Stimulated activated CD4-positive, alpha-beta T cell treated with anti-CD3 and anti-CD28 coated beads, Interleukin-12 subunit alpha, Interleukin-12 subunit beta, amount 100 ng/mL, for 24 hours (primary cell): ENCODE measurements at places on chromosomes 6 and 20.

- no peak for DNase-seq
Measured at GRCh38 chr6:38095054-38095453, 275.5 kb downstream of the ZFAND3 start.

DNA sequence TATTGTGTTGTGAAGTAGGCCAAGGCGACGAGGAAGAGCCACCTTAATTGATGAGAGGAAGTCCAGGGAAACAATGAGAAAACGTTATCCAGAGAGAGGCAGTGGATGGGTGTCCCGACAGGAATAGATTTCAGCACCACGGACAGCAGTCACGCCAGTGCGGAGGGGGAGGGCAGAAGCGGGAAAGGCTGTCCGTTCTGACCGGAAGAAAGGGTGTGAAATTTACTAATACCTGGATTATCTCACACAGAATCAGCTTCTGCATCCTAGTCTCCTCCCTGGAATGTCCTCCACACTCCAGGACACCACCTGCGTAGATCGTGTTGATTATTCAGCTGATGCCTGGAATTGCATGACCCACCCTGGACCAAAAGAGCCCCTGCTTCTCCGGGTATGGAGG, 7.4 kb upstream of the BPIFA3 start:
- DNase-seq = peak; percentile 19

GRCh38 chr6:901696-902460, 208.9 kb upstream of the EXOC2 start:
- DNase-seq = no peak

DNA sequence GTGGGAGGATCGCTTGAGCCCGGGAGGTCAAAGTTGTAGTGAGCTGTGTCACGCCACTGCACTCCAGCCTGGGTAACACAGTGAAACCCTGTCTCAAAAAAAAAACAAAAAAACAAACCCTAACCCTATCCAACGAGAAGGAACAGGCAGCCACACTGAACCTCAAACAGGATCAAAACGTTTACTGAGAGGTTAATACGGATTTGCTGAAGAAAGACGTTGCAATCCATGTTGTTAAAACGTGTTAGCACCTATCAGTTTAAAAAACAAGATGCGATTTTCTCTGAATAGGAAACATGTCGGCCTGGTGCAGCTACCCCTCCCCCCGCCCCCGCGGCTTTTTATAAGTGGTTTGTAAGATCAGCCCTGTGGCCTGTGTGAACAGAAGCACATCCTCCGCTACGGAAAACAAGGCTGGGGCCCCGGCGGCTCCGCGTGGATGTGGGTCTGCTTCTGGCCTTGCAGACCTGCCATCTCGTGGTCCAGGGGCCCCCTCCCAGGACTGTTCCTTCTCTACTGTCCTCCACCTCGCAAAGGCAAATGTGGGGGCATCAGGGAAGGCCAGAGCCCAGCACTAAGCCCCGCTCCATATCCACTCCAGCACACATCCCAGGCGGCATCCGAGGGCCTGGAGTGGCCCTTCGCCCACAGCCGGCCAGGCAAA, 11.4 kb downstream of the SLC2A4RG start:
- peak; percentile 42 for DNase-seq

DNA sequence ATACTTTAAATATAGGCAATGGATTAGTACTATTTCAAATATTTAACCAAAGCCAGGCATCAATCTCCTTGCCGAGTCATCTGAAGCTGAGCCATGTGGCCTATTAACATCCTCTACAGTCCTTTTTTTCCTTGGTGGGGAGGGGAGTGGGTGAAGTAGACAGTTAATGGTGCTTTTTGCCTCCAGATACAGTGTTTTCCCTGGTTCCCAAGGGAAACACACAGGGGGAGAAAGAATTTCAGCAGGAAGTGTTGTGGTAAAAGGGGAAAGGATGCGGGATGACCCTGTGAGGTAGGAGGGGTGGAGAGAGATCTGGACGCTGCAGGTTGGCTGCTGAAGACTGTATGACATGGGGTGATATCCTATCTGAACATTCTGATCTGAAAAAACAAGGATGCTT, 9.6 kb downstream of the CLDN20 start:
- DNase-seq = no peak

DNA sequence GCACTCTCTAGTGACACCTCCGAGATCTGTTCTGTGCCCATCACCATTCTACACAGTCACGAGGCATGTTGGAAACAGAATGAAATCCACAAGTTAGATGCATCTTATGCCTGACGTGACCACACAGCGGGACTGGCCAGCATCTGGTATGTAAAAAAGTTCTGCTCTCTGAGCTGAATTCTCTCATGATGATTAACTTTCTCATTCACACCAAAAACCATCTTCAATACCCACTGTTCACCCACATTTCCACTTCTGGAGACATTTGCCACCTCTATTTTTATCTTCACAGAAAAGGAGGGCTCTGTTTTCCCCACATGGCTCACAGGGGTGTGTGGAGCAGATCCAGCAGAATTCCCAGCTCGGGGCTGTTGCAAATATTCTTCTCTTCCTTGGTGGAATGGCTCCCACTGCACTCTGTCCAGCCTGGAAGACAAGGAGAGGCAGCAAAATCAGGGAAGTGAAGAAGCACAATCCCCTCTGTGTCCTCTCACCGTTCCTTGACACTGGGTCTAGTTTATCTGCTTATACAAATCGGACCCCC, 303.4 kb downstream of the TAF4 start:
- no peak for DNase-seq

DNA sequence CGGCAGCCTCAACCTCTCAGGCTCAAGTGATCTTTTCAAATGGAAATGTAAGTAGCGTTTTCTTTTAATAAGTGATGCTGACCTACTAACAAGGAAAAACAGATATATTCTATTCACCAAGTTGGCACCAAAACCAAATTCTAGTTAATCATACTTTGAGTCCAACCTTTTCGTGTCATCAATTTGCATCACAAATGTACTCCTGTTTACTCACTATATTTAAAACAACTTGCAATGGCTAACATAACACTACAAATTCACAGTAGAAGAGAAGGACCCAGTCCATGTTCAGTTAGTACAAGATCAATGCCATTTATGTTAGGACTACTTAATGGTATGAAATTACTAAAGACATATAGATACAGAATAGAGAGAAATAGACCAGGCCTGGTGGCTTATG, 50.0 kb downstream of the MDN1 start:
- DNase-seq = no peak

DNA sequence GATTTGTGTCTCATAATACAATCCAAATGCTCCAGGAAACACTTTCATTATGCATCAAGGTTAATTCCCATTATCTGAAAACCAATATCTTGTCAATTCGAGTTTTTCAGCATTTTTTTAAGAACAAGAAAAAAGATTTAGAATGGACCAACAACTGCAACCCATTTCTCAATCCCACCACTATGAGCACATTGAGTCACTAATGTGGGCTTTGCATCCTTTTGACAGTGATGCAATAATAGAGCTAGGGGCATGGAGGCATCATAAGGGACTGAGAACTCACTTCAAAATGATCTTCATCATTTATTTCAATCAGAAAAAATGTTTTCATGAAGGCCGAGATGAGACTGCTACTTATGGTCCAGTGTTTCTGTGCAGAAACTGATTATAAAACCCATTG, 74.8 kb upstream of the DEFB112 start:
- DNase-seq = no peak

- no peak for DNase-seq
Measured at GRCh38 chr20:41627611-41628244, 9.6 kb upstream of the CHD6 start.

- DNase-seq = no peak
Measured at GRCh38 chr6:56399250-56399671, 151.9 kb upstream of the COL21A1 start.

DNA sequence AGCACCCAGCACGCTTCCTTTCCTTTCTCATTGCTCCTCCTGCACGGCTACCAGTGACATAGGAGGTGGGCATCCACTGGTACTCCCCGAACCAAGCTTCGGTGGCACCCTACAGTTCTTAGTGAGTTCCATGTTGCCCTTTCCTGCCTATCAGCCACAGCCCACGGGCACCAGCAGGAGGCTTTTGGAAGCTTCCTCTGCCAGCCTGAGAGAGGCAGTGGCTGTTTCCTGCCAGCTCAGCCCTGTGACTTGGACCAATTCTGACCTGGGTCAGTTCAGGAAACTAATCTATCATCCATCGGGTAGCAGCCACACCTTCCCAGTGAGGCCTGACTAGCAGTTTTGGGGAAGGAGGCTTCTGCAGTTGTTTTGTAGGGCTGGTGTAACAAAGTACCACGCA, 176.4 kb upstream of the UST start:
- DNase-seq = no peak

DNA sequence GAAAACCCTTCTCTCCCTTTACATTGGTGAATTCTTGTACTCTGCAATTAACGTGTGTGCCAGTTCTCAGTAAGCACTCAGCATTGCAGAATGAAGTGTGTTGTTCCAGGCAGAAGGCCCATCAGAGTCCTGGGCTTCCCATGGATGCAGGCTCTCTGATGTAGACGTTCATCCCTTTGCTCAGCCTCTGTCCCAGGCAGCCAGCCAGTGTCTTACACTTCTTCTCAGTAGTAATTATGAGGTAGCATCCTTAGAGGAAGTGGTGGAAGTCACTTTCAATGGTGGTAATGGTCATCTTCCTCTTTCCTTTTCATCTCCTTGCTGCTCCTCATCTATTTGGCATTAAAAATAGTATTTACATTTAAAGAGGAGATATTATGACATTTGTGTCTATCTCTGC, 66.7 kb upstream of the FYN start:
- DNase-seq = no peak

DNA sequence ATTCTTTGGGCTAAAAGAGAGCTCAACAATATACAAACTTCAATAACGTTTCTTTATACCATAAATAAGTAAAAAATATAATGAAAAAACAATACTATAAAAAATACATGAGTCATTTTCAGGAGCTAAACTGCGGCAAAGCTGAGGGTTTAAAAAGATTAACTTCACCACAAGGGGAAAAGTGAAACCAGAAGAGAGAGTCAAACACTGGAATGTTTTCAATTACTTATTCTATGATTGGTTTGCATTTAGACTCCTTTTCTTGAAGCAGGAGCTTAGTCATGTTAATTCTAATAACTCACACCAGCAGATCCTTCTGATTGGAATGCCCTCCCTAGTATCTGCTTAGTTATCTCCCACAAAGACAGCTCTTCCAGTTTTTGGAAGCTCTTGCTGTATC, 627.3 kb downstream of the UTRN start:
- no peak for DNase-seq

GRCh38 chr6:145008715-145009114, 723.6 kb downstream of the UTRN start:
- no peak for DNase-seq

GRCh38 chr20:40606660-40607059, 82.4 kb downstream of the MAFB start:
- DNase-seq = no peak
